Right cardiac atrium (tissue), 5 donors: ENCODE measurements at places on chromosomes 5 and 9. TPM values are rescaled to one million over a fixed set of nuclear protein-coding genes. Genes with fewer than 3 reads are reported as not detected.

The IL31RA gene
- polyA plus RNA-seq, result not detected

The NR5A1 gene
- polyA plus RNA-seq, result not detected

The ANKRD31 gene
- 0.05 TPM for polyA plus RNA-seq

The CORO2A gene
- polyA plus RNA-seq, result 0.09 TPM

The CDK9 gene
- polyA plus RNA-seq, result 37.3 TPM

The LCN15 gene
- polyA plus RNA-seq, result 2.1 TPM

The TEX53 gene
- not detected for polyA plus RNA-seq

The SLC45A2 gene
- polyA plus RNA-seq, result 0.70 TPM

The HTR1A gene
- not detected for polyA plus RNA-seq

The CCDC192 gene
- polyA plus RNA-seq, result 0.43 TPM

The LTC4S gene
- polyA plus RNA-seq, result 18.6 TPM

The FOCAD gene
- polyA plus RNA-seq, result 9.5 TPM

The FIBCD1 gene
- 1.2 TPM for polyA plus RNA-seq

The F2R gene
- 4.3 TPM for polyA plus RNA-seq

The RGS7BP gene
- 1.0 TPM for polyA plus RNA-seq

The SLC23A1 gene
- 0.18 TPM for polyA plus RNA-seq

The PLPPR1 gene
- polyA plus RNA-seq, result not detected

The MARCHF3 gene
- polyA plus RNA-seq, result 11.0 TPM

The TICAM2 gene
- 1.5 TPM for polyA plus RNA-seq

The IFNA13 gene
- polyA plus RNA-seq, result not detected

The SPINK6 gene
- not detected for polyA plus RNA-seq

The SGCD gene
- polyA plus RNA-seq, result 23.2 TPM

The NUDT12 gene
- 9.1 TPM for polyA plus RNA-seq

The MRPS30 gene
- polyA plus RNA-seq, result 36.8 TPM
